Inflammatory macrophage (primary cell): ENCODE measurements at places on chromosomes 7 and 10.
A peak's percentile ranks its signal among the peaks of the same experiment; 100 is the strongest.

DNA sequence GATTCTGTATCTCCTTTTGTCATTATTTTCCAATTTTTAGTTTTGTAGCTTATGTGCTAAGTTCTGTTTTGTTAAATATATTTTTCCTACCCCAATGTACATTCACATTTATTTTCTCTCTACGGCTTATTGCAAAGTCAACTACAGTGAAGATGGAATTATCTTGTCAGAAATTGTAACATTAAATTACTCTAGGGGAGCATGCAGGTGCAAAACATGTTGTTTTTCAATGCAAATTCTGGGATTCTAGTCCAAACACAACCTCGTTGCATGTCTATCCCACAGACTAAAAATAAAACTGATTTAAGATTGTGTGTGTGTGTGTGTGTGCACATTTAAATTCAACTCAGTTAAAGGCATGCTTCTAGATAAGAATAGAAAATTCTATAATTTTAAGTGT, 529.1 kb upstream of the POM121L12 start:
- DNase-seq: no peak

DNA sequence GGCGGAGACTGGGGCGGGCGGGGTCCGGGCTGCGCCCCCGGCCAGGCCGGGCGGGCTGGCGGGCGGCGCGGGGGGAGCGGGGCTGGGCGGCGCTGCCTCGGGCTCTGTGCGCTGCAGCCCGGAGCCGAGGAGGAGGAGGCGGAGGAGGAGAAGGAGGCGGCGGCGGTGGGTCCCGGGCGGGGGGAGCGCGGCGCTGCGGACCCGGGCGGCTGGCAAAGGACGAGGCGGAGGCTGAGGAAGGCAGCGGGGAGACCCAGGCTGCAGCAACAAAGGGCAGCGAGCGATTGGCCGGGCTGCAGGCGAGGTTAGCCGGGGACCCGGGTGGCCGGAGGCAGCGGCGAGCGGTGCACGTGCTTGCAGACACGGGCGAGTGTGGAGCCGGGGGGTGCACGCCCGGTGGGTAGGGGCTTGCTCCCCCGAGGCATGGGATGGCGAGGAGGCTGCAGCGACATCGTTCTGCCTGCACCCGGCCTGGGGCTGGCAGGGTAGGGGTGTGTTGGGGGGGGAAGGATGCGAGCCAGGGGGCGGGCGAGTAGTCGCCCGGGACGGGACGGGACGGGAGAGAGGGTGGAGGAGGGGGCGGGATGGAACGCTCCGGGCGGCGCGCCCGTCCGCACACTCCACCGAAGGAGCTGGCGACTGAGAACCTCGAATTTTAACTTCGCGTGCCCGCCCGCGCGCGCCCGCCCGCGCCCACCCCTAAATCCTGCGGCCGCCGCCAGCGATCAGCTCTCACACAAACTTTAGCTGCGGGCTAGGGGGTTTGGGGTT, 844 bp upstream of the KAT6B start:
- DNase-seq: no peak

DNA sequence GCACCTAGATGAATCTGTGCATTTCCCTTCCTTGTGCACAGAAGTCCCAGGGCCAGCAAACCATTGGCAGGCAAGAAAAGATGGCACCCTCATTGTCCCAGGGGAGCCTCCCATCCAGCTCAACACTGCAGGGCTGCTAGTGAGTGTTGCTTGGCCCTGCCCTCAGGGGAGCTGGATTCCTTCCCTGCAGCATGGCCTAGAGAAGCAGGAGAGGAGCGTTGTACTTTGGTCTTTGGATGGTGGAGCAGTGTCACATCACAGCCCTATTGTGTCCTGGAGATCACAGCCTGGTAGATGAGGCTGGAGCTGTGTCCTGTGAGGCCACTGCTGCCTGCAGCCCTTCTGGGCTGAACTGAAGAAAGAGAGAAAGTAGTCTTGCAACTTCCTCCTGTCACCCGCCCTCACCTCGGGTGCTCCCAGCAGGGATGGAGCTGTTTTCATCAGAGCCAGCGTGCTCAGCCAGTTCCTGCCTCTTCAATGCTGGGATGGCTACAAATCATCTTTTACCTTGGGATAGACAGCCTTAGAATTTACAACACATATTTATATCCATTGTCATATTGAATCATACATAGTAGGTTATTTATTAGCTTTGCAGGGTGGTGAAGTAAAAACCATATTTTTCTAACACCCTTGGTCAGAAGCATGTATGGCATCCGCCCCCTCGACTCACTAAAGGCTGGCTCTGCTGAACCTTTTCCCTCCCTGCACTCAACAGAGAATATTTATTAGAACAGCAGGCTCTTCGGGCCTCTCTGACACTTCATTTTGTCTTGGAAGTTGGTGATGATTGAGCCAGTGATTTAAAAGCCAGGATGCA, 43.1 kb upstream of the FAM180A start:
- peak; percentile 29 for DNase-seq

DNA sequence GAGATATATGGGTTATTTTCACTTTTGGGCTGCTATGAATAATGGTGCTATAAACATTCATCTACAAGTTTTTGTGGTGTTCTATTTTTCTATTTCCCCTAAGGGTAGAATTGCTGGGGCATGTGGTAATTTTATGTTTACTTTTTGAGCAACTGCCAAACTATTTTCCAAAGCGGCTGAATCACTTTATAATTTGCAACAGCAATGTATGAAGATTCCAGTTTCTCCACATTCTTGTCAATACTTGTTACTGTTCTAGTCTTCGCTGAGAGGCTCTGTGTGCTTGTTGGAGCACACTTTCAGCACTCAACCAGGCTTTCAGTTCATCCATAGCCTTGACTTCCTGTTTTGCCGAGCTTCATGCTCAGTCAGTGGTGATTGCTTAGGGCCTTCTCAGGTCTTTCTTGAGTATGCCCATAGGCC, 39.0 kb downstream of the ADK start:
- DNase-seq: peak; percentile 55

- DNase-seq: no peak
Measured at GRCh38 chr10:18795549-18795948, 136.3 kb downstream of the ARL5B start.

- no peak for DNase-seq
Measured at GRCh38 chr10:34816501-34817002, 1.5 kb upstream of the PARD3 start.

GRCh38 chr7:151018421-151019129, 5.7 kb downstream of the ATG9B start:
- no peak for DNase-seq

GRCh38 chr7:82335927-82336326, 107.7 kb downstream of the CACNA2D1 start:
- no peak for DNase-seq

GRCh38 chr10:76327441-76327840, 896.0 kb downstream of the LRMDA start:
- DNase-seq: no peak

DNA sequence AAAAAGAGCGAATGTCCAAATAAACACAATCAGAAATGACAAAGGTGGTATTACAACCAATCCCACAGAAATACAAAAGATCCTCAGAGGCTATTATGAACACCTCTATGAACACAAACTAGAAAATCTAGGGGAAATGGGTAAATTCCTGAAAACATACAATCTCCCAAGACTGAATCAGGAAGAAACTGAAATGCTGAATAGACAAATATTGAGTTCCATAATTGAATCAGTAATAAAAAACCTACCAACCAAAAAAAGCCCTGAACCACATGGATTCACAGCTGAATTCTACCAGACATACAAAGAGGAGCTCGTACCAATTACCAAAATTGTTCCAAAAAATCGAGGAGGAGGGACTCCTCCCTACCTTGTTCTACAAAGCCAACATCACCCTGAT, 56.1 kb upstream of the ZNF800 start:
- DNase-seq: no peak

- DNase-seq: no peak
Measured at GRCh38 chr10:4939224-4940072, 23.8 kb upstream of the AKR1C1 start.
